ENCODE measurements at places on chromosomes 13 and 19. TPM values are rescaled to one million over a fixed set of nuclear protein-coding genes. Genes with fewer than 3 reads are reported as not detected.

DNA sequence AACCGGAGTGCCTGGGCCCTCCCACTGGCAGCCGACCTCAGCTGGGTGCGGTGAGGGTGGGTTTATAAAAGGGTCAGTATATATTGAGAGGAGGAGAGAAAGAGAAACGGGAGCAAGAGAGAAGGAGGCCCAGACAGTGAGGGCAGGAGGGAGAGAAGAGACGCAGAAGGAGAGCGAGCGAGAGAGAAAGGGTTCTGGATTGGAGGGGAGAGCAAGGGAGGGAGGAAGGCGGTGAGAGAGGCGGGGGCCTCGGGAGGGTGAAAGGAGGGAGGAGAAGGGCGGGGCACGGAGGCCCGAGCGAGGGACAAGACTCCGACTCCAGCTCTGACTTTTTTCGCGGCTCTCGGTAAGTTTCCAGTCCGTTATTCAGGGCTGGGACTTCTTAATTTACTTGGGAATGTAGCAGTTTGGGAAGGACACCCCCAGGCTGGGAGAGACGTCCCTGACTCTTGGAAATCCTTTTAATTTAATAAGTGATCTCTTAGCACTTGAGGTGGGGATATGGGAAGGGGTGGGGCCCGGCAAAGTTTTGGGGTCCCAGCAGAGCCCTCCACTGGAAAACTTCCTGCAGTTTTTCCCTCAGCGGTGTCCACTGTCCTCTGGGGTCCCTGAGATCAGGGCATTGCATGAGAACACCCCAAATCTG is at the start of gene EMP3:
TSS of gene EMP3 (plus strand) at position 288 of the 646 bp plus-strand sequence. CDS start 1,293 bp downstream, outside the sequence.
- peaks cover 92% of the 10 kb centered on the region for H3K4me1 ChIP-seq
- no peaks in the 10 kb centered on the region for H3K27me3 ChIP-seq
- H3K4me3 ChIP-seq: peak within 1 kb of the TSS; percentile 46
- H3K36me3 ChIP-seq: no peaks in the 10 kb centered on the region
- peak within 1 kb of the TSS; percentile 79 for H3K27ac ChIP-seq

- H3K27me3 ChIP-seq: no peaks in the 10 kb centered on the region
- peaks cover 11% of the 10 kb centered on the region for H3K4me1 ChIP-seq
- H3K4me3 ChIP-seq: no peak overlapping the region
- H3K27ac ChIP-seq: no peak overlapping the region
Observed at GRCh38 chr19:19505669-19506326, 9.6 kb downstream of the TSSK6 start.

DNA sequence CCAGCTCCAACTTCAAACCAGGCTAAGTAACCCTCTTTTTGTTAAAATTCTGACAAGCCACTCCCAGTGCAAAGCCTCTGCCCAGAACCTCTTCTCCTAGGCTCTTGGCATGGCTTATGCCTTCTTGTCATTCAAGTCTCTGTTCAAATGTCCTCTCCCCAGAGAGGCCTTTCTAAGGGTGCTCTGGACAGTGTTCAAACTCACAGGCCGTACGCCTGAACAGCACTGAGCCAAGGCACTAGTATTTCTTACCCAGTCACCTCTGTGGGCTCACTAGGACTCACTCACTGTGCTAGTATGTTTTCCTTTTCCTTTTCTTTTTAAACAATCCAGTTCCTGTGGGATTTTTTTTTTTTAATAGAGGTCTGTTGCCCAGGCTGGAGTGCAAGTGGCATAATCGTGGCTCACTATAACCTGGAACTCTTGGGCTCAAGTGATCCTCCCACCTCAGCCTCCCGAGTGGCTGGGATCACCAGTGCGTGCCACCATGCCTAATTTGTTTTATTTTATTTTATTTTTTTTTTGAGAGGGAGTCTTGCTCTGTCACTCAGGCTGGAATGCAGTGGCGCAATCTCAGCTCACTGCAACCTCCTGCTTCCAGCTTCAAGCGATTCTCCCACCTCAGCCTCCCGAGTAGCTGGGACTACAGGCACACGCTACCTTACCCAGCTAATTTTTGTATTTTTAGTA is 2.3 kb upstream of the ASF1B start:
- no peak overlapping the region for H3K4me3 ChIP-seq
- peak overlapping the region; percentile 35 for H3K27ac ChIP-seq
- DNase-seq: no peak
- no peaks in the 10 kb centered on the region for H3K27me3 ChIP-seq

GRCh38 chr19:32313569-32314265 is 31.7 kb upstream of the ZNF507 start:
- H3K27me3 ChIP-seq: no peaks in the 10 kb centered on the region
- H3K36me3 ChIP-seq: no peaks in the 10 kb centered on the region
- H3K4me1 ChIP-seq: no peaks in the 10 kb centered on the region
- DNase-seq: no peak

- H3K4me1 ChIP-seq: no peaks in the 10 kb centered on the region
- no peaks in the 10 kb centered on the region for H3K36me3 ChIP-seq
- no peaks in the 10 kb centered on the region for H3K27me3 ChIP-seq
- H3K4me3 ChIP-seq: no peak overlapping the region
- no peak overlapping the region for H3K27ac ChIP-seq
- DNase-seq: no peak
Observed at GRCh38 chr13:50762969-50763567, 80.4 kb downstream of the DLEU7 start.

DNA sequence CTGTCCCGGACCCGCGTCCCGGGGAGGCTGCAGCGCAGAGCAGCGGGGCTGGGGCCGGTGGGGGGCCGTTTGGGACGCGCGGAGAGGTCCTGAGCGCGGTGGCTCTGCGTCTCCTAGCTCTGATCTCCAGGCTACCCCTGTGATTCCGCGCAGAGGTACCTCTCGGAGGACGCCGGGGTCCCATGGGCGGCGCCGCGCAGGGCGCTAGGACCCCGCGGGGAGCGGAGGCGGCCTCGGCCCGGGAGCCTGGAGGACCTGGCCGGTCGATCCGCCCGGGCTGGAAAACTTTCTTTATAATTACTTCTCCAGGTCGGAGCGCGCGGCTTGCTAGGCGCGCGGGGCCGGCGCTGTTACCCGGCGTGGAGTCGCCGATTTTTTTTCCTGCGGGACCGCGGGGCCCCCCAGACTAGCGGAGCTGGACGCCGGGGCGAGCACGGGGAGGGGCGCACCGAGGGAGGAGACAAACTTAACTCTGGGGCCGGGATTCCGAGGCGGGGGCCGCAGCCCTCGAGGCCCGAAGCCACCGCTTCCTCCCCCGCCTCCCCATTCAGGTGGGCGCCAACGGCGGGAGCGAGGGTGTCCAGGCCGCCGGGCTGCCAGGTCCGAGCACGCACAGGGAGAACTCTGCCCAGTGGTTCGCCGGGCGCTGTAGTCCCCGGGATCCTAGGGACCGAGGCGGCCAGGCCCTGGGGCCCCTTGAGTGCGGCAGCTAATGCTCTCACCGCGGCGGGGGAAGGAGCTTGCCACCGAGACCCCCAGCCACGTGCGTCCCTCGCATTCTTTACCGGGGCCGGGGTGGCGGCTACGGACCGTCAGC is 848 bp upstream of the CEBPA start:
- H3K27ac ChIP-seq: peak overlapping the region; percentile 89
- no peaks in the 10 kb centered on the region for H3K27me3 ChIP-seq
- H3K4me1 ChIP-seq: peaks cover 33% of the 10 kb centered on the region
- H3K4me3 ChIP-seq: peak overlapping the region; percentile 94
- H3K36me3 ChIP-seq: no peaks in the 10 kb centered on the region

GRCh38 chr19:1668486-1669270 is 16.3 kb upstream of the TCF3 start:
- H3K4me1 ChIP-seq: peaks cover 17% of the 10 kb centered on the region
- peak overlapping the region; percentile 34 for H3K4me3 ChIP-seq
- peaks cover 30% of the 10 kb centered on the region for H3K27me3 ChIP-seq
- H3K36me3 ChIP-seq: no peaks in the 10 kb centered on the region

GRCh38 chr13:32200741-32201140 is 114.4 kb downstream of the ZAR1L start:
- no peak overlapping the region for H3K4me3 ChIP-seq
- no peak overlapping the region for H3K27ac ChIP-seq
- no peaks in the 10 kb centered on the region for H3K36me3 ChIP-seq
- no peaks in the 10 kb centered on the region for H3K4me1 ChIP-seq
- H3K27me3 ChIP-seq: no peaks in the 10 kb centered on the region
- no peak for DNase-seq

DNA sequence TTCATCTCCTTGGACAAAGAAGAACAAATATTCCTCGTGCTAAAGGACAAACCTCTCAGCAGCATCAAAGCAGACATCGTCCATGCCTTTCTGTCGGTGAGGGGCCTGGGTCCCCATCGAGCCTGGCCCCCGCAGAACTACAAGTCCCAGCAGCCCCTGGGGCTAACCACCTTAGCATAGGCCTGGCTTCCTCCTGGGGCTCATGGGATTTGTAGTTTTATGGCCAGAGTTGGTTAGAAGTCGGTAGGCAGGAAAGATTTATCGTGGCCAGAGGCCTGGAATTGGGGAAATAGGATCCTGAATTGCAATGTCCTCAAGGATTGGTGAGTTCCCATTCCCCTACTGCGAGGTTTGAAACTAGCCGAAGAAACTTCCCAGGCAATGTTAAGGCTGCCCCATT is 19.6 kb downstream of the TMEM150B start:
- no peak overlapping the region for H3K27ac ChIP-seq
- H3K4me3 ChIP-seq: no peak overlapping the region
- no peak for DNase-seq
- H3K36me3 ChIP-seq: no peaks in the 10 kb centered on the region
- peaks cover 10% of the 10 kb centered on the region for H3K4me1 ChIP-seq

- no peak overlapping the region for H3K4me3 ChIP-seq
- no peak for DNase-seq
- no peaks in the 10 kb centered on the region for H3K4me1 ChIP-seq
- H3K27ac ChIP-seq: no peak overlapping the region
- no peaks in the 10 kb centered on the region for H3K36me3 ChIP-seq
Observed at GRCh38 chr13:37945651-37946575, 76.3 kb upstream of the TRPC4 start.

DNA sequence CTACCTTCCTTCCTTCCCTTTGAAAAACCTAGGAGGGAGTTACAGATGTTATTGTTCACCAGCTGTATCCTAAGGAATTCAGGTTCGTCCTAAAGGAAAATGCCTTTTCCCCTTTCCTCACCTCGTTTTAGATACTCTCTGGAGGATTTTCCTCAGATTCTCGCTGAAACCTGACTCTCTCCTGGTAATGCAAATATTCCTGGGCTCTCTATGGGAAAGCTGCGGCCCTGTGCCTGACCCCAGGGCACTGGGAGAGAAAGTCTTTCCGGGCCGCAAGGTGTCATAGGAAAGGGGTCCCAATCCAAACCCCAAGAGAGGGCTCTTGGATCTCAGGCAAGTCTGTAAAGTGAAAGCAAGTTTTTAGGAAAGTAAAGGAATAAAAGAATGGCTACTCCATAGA is 13.1 kb upstream of the OR1M1 start:
- no peak for DNase-seq
- H3K4me1 ChIP-seq: peaks cover 24% of the 10 kb centered on the region
- no peaks in the 10 kb centered on the region for H3K27me3 ChIP-seq

- DNase-seq: no peak
- H3K4me1 ChIP-seq: no peaks in the 10 kb centered on the region
- H3K4me3 ChIP-seq: no peak overlapping the region
- no peak overlapping the region for H3K27ac ChIP-seq
- peaks cover 42% of the 10 kb centered on the region for H3K27me3 ChIP-seq
- H3K36me3 ChIP-seq: no peaks in the 10 kb centered on the region
Observed at GRCh38 chr13:26956522-26957142, 196.0 kb upstream of the GPR12 start.

- H3K36me3 ChIP-seq: no peaks in the 10 kb centered on the region
- H3K27ac ChIP-seq: no peak overlapping the region
- H3K4me3 ChIP-seq: no peak overlapping the region
- DNase-seq: no peak
- no peaks in the 10 kb centered on the region for H3K4me1 ChIP-seq
Observed at GRCh38 chr19:1997353-1998233, 17.9 kb downstream of the BTBD2 start.

DNA sequence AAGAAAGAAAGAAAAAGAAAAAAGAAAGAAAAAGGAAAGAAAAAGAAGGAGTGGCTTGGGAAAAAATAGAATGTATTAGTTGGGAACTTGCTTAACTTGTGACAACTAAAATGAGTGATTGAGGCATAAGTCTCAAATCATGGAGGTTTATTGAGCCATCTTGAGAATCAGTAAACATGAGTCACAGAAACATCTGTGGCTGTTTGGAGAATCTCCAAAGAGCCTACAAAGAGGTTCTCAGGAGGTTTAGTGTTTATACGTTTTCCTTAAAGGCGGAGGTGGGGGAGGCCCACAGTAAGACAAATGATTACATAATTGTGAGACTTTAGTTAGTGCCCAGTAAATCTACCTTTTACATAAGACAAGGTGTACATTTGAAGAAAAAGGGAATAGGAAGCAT is 38.6 kb downstream of the WDR87 start:
- H3K4me1 ChIP-seq: peaks cover 17% of the 10 kb centered on the region
- H3K36me3 ChIP-seq: no peaks in the 10 kb centered on the region
- no peak for DNase-seq
- no peaks in the 10 kb centered on the region for H3K27me3 ChIP-seq
- H3K4me3 ChIP-seq: no peak overlapping the region

DNA sequence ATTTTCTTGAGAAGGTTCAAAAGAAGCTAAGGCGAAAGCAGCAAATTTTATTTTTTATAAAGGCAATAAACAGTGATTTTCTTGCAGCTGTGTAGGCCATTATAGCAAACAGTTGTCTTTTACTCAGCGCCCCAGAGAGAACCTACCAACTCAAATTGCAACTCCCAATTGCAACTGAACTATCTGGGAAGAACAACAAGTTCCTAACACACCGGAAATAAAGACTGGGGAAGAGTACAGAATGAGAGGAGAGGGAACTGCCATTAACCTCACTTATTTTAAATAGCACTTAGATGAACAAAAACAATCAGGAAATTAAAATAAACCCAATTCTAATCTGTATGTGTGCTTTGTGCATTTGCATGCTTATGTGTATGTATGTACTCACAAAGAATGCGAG is 171.1 kb downstream of the KCTD12 start:
- DNase-seq: no peak
- no peaks in the 10 kb centered on the region for H3K27me3 ChIP-seq
- no peak overlapping the region for H3K4me3 ChIP-seq
- H3K36me3 ChIP-seq: no peaks in the 10 kb centered on the region
- no peak overlapping the region for H3K27ac ChIP-seq
- peaks cover 25% of the 10 kb centered on the region for H3K4me1 ChIP-seq

- no peaks in the 10 kb centered on the region for H3K4me1 ChIP-seq
- no peak for DNase-seq
- no peak overlapping the region for H3K27ac ChIP-seq
- no peak overlapping the region for H3K4me3 ChIP-seq
- H3K27me3 ChIP-seq: no peaks in the 10 kb centered on the region
Observed at GRCh38 chr19:4491446-4491845, 19.3 kb downstream of the HDGFL2 start.

DNA sequence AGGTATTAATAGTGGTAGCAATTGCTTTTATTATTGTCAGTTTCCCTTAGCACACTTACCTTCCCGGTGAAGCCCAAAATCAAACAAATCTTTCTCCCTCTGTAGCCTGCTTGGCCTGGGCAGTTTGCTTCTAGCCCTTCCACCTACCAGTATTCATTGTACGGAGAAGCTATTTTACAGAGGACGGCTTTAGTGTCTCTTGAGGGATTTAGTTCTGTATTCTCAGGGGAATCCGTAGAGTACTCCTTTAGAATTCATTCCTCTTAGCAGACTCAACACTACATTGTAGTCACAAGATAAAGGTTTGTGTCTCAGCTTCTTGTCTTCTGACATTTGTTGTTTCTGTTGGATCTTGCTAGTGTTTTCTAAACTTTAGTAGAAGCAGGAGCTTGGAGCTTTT is 24.1 kb upstream of the WTIP start:
- peaks cover 47% of the 10 kb centered on the region for H3K36me3 ChIP-seq
- DNase-seq: no peak
- H3K4me1 ChIP-seq: no peaks in the 10 kb centered on the region
- H3K4me3 ChIP-seq: no peak overlapping the region

Gene FREM2
- total RNA-seq: 0.06 TPM

Gene PSG6
- not detected for total RNA-seq

Gene ITGBL1
- 28.0 TPM for total RNA-seq

Gene CLDND2
- total RNA-seq: not detected

Gene PCDH17
- total RNA-seq: 1.5 TPM
